Activated CD4-positive, alpha-beta T cell treated with anti-CD3 and anti-CD28 coated beads for 36 hours (primary cell): ENCODE measurements at places on chromosomes 4 and X. TPM values are rescaled to one million over a fixed set of nuclear protein-coding genes. Genes with fewer than 3 reads are reported as not detected.

- H3K27ac ChIP-seq: no peak overlapping the region
- H3K4me1 ChIP-seq: peaks cover 4% of the 10 kb centered on the region
- peak; percentile 61 for DNase-seq
- H3K27me3 ChIP-seq: peaks cover 15% of the 10 kb centered on the region
Measured at GRCh38 chr4:1767770-1768366, 25.2 kb upstream of the FGFR3 start.

DNA sequence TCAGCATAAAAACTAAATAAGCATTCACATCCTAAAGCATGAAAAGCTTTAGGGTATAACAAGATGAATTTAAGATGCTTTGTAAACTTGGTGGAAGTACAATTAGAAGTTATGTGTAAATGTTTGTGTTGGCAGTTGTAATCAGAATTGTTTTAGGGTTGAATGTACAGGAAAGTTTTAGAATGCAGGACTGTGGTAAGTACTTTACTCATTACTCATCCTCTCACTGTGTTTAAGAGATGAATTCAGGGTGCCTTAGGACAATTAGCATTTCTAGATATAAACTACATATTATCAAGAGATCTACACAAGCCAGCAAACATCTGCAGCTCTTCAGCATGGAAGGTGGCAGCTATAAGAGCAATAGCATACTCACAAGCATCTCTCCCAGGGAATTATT lies 77.5 kb upstream of the ELOVL6 start:
- peaks cover 11% of the 10 kb centered on the region for H3K27me3 ChIP-seq
- H3K4me1 ChIP-seq: no peaks in the 10 kb centered on the region
- DNase-seq: no peak
- H3K27ac ChIP-seq: no peak overlapping the region
- H3K4me3 ChIP-seq: no peak overlapping the region

IL1RAPL1 gene
- not detected for total RNA-seq

GRCh38 chr4:76536373-76536689 lies 101.3 kb downstream of the SHROOM3 start:
- H3K36me3 ChIP-seq: no peaks in the 10 kb centered on the region
- H3K27ac ChIP-seq: no peak overlapping the region
- H3K4me3 ChIP-seq: no peak overlapping the region
- H3K4me1 ChIP-seq: no peaks in the 10 kb centered on the region
- no peak for DNase-seq

APEX2 gene
- total RNA-seq: 41.4 TPM

TEX11 gene
- not detected for total RNA-seq

- peaks cover 42% of the 10 kb centered on the region for H3K4me1 ChIP-seq
- peaks cover 10% of the 10 kb centered on the region for H3K27me3 ChIP-seq
- H3K27ac ChIP-seq: no peak overlapping the region
- no peak overlapping the region for H3K4me3 ChIP-seq
Measured at GRCh38 chr4:121693886-121694285, 2.9 kb downstream of the ANXA5 start.

- H3K4me1 ChIP-seq: peaks cover 39% of the 10 kb centered on the region
- H3K27ac ChIP-seq: no peak overlapping the region
- DNase-seq: no peak
- H3K4me3 ChIP-seq: no peak overlapping the region
Measured at GRCh38 chr4:48692897-48693296, 87.2 kb downstream of the FRYL start.

GABRG1 gene
- not detected for total RNA-seq

KIT gene
- not detected for total RNA-seq

HMGB3 gene
- total RNA-seq: 29.3 TPM

- H3K4me1 ChIP-seq: peaks cover 34% of the 10 kb centered on the region
- H3K27me3 ChIP-seq: no peaks in the 10 kb centered on the region
- H3K4me3 ChIP-seq: no peak overlapping the region
- H3K27ac ChIP-seq: no peak overlapping the region
- no peak for DNase-seq
- peaks cover 28% of the 10 kb centered on the region for H3K36me3 ChIP-seq
Measured at GRCh38 chrX:41718481-41719235, 5.3 kb upstream of the GPR82 start.

GRCh38 chrX:1103360-1103759 lies 109.1 kb downstream of the CRLF2 start:
- H3K4me1 ChIP-seq: no peaks in the 10 kb centered on the region
- no peak overlapping the region for H3K4me3 ChIP-seq
- no peaks in the 10 kb centered on the region for H3K36me3 ChIP-seq
- H3K27ac ChIP-seq: no peak overlapping the region
- no peak for DNase-seq

DNA sequence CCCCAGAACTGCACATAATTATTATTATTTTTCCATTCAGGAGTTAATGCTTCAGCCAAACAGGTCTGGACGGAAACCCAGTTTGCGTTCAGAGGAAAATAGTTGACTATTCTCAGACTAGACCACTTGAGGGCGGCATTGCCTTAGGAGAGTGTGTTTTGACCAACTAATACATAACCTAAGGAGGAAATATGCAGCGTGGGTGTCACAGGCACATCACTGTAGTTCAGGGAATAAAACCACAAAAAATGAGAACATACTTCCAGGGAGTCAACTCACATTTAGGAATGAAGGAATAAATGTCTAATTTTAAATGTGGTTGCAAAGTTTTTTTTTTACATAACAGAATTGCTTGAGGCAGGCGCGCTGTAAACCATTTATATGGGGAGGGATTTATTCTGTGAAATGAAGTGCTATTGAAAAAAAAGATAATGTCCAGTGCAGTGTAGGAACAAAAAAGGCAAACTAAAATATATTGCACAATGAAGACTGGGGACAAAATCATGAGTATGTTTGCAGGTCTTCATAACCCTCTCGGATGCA lies 93.3 kb downstream of the SYNPO2 start:
- DNase-seq: peak; percentile 73
- no peak overlapping the region for H3K4me3 ChIP-seq
- H3K27me3 ChIP-seq: peaks cover 7% of the 10 kb centered on the region
- H3K27ac ChIP-seq: no peak overlapping the region
- H3K36me3 ChIP-seq: no peaks in the 10 kb centered on the region
- no peaks in the 10 kb centered on the region for H3K4me1 ChIP-seq

DNA sequence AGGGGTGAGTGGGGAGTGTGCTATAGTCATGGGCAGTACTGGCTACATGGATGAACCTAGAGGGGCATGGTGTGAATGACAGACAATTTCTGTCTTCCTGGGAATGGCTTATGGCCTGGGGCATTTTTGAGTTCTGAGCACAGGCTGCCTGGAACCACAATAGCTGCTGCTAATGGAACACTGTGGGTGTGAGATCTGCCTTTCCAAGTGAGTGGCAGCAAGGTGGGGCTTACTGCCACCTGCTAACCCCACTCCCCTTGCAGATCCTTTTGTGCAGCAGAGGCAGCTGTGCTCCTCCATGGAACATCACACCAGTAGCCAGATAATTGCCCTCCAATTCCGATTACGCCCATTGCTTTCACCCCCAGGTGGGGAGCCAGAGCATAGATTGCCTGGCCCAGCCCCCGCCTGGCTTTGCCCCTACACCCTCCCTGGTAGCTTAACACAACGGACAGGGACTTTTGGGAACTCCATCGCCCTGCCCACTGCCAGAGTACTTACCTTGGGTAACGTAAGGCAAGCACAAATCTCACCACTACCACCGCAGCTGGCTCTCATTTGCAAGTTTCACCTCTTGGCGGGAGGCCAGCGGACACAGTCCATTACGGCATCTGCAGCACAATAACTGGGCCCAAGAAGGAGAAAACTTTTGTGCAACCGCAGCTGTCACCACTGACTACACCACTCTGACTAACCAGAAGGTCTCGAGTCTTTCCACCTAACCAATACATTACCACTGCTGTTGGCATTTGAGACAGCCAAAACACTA lies 421.2 kb upstream of the NWD2 start:
- H3K27ac ChIP-seq: no peak overlapping the region
- H3K27me3 ChIP-seq: peaks cover 1% of the 10 kb centered on the region
- no peak for DNase-seq
- H3K36me3 ChIP-seq: no peaks in the 10 kb centered on the region

DNA sequence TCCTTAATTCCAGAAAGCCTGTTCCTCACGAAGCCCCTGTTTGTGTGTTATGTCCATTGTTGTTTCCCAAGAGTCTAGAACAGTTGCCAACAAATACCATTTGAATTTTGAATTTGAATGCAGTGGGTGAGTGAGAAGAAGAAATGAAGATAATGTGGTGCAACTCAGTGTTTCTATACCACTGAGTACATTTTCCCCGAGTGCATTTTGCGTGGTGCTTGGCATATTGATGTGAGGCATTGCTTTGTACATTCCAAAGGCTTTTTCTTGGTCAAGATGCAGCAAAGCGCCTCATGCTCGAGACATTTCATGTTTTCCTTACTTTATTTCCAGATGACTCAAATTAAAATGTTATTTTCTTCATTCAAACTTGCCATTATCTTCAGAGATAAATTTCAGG lies 253.1 kb upstream of the RPS6KA3 start:
- H3K36me3 ChIP-seq: no peaks in the 10 kb centered on the region
- peaks cover 22% of the 10 kb centered on the region for H3K27me3 ChIP-seq
- no peak for DNase-seq

- H3K27me3 ChIP-seq: no peaks in the 10 kb centered on the region
- H3K4me3 ChIP-seq: no peak overlapping the region
- DNase-seq: no peak
- peaks cover 4% of the 10 kb centered on the region for H3K4me1 ChIP-seq
- no peak overlapping the region for H3K27ac ChIP-seq
- peaks cover 15% of the 10 kb centered on the region for H3K36me3 ChIP-seq
Measured at GRCh38 chr4:8394061-8394519, 46.4 kb downstream of the ACOX3 start.

DNA sequence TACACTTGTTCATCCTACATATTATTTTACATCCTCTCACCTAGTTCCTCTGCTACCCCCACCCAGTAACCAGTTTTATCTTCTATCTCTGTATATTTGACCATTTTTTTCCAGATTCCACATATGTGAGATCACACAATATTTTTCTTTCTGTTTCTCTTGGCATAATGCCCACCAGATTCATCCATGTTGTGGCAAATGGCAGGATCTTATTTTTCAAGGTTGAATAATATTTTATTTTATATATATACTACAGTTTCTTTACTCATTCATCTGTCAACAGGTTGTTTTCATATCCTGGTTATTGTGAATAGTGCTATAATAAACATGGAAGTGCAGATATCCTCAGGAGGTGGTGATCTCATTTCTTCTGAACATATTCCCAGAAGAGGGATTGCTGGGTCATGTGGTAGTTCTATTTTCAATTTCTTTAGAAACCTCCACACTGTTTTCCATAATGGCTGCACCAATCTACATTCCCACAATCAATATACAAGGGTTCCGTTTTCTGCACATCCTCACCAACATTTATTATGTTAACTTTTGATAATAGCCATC lies 48.2 kb downstream of the THAP9 start:
- H3K36me3 ChIP-seq: peaks cover 19% of the 10 kb centered on the region
- H3K4me3 ChIP-seq: no peak overlapping the region
- H3K4me1 ChIP-seq: peaks cover 1% of the 10 kb centered on the region
- H3K27me3 ChIP-seq: no peaks in the 10 kb centered on the region

- H3K4me3 ChIP-seq: no peak overlapping the region
- no peaks in the 10 kb centered on the region for H3K36me3 ChIP-seq
- H3K4me1 ChIP-seq: no peaks in the 10 kb centered on the region
- DNase-seq: no peak
- H3K27me3 ChIP-seq: peaks cover 2% of the 10 kb centered on the region
Measured at GRCh38 chr4:107044170-107044569, 8.1 kb upstream of the DKK2 start.

DNA sequence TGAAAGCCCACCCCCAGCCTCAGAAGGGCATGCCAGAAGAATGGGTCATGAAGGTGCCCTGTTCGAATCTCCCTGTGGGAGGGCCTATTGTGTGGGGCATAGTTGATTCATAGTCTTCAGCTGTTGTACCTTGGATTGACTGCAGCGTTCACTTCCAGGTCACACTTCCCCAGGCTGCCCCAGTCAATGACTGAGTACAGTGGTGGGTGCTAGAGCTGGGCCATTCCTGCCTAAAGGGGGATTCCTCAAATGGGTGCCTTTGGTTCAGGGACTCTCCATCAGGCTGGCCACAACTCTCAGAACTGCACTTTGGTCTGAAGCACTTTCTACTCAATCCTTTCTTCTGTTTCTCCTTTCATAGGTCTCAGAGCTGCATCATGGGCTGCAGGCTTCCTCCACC lies 35.0 kb upstream of the RASGEF1B start:
- H3K27ac ChIP-seq: no peak overlapping the region
- no peak overlapping the region for H3K4me3 ChIP-seq
- no peaks in the 10 kb centered on the region for H3K27me3 ChIP-seq

NAA11 gene
- not detected for total RNA-seq

- peak overlapping the region; percentile 85 for H3K4me3 ChIP-seq
- peak; percentile 86 for DNase-seq
- H3K4me1 ChIP-seq: peaks cover 11% of the 10 kb centered on the region
- H3K36me3 ChIP-seq: no peaks in the 10 kb centered on the region
Measured at GRCh38 chrX:70433848-70434351, 10.7 kb upstream of the DLG3 start.

DNA sequence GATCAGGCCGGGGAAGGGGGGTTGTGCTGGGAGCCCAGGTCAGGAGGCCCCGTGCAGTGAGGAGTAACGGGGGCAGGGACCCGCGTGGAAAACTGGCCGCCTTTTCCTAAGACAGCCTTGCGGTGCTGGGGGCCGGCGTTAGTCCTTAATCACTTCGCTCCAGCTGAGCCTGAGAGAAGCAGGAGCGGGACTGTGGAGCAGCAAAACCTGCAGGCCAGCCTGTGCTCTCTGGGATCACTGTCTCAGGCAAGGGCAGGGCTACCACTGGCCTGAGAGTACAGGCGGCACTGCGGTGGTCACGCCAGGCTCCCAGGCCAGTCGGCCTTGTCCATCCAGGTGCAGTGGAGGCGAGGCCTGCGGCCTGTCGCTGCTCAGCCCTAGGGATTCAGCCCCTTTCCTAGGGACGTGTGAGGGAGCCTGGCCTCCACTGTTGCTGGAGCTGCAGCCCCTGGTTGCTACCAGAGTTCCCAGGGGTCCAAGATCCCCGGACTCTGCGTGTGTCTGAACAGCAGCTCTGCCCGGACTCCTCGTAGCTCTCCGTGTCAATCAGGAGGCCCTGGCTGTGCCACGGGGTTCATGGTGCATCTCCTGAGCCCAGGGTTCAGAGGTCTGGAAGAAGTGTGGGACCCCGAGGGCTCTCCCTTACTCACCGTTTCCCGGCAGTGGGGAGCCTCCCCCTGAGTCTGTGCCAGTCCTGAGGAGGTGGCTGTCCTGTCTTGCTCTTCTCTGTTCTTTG lies 2141.7 kb upstream of the TENM3 start:
- no peaks in the 10 kb centered on the region for H3K27me3 ChIP-seq
- DNase-seq: no peak
- H3K36me3 ChIP-seq: no peaks in the 10 kb centered on the region
- H3K4me3 ChIP-seq: no peak overlapping the region

DNA sequence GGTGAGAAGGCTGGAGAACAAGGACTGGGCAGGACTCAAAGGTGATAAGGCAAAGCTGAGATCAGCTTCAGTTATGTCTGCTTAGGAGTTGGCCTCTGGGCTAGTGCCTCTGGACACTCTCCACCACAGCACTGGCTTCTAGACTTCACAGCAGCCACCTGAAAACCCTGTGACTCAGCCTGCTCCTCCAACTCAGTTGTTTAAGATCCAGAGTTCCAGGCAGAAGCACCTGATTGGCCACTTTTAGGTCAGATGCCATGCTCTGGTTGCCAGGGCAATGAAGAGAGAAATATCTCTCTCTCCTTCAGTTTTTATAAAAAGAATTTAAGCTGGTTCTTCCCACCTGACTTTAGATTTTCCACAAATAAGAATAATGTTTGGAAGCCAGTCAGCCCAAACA lies 47.9 kb upstream of the BLTP1 start:
- H3K36me3 ChIP-seq: no peaks in the 10 kb centered on the region
- H3K27ac ChIP-seq: no peak overlapping the region
- H3K4me3 ChIP-seq: no peak overlapping the region
- no peaks in the 10 kb centered on the region for H3K4me1 ChIP-seq
